ENCODE measurements at places on chromosomes 2 and 18. TPM values are rescaled to one million over a fixed set of nuclear protein-coding genes. Genes with fewer than 3 reads are reported as not detected.

CYB5A gene
- total RNA-seq: 22.6 TPM

GRCh38 chr2:159201360-159202063 lies 85.0 kb downstream of the WDSUB1 start:
- H3K4me3 ChIP-seq: no peak overlapping the region
- H3K36me3 ChIP-seq: no peaks in the 10 kb centered on the region
- H3K27ac ChIP-seq: no peak overlapping the region
- H3K4me1 ChIP-seq: no peaks in the 10 kb centered on the region
- peak; percentile 24 for DNase-seq
- H3K27me3 ChIP-seq: no peaks in the 10 kb centered on the region

C1QL2 gene
- not detected for total RNA-seq

FIGLA gene
- total RNA-seq: not detected

DNA sequence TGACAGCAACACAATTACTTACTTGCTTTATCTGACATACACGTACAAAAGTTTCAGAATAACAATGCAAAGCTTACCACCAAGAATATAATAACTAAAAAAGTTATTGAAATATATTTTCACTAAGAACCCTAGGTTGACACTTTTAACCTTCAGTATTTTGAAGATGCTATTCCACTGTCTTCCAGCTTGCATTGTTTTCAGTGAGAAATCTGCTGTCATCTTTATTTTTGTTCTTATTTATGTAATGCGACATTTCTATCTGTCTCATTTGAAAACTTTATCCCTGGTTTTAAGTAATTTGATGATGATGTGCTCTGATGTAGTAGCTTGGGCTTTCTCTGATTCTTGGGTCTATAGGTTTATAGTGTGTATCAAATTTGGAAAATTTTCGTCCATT lies 165.0 kb upstream of the SMIM21 start:
- no peaks in the 10 kb centered on the region for H3K4me1 ChIP-seq
- no peak for DNase-seq
- H3K27ac ChIP-seq: no peak overlapping the region
- no peak overlapping the region for H3K4me3 ChIP-seq
- no peaks in the 10 kb centered on the region for H3K36me3 ChIP-seq

TMEM200C gene
- total RNA-seq: not detected

DNA sequence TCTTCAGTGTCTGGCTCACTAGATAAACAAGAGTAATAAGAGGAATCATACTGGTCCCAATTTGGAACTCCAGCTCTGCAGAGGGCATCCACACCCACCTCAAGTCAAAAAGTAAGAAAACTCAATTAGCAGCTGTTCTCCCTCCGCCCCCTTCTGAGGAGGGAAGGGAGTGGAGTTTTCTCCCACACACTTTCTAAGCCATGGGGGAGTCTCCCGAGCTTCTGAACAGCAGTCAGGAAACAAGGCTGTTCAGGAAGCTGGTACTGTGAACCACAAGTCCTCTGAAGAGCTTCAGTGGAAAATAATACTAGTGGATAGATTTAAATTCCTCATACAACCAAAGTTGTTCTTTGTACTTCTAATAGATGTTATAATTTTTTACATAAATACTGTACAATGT lies 32.9 kb upstream of the SPTBN1 start:
- H3K4me1 ChIP-seq: no peaks in the 10 kb centered on the region
- no peaks in the 10 kb centered on the region for H3K27me3 ChIP-seq
- DNase-seq: no peak

- no peaks in the 10 kb centered on the region for H3K4me1 ChIP-seq
- no peaks in the 10 kb centered on the region for H3K27me3 ChIP-seq
- no peak for DNase-seq
- H3K36me3 ChIP-seq: no peaks in the 10 kb centered on the region
Observed at GRCh38 chr2:111250448-111251030, 129.8 kb downstream of the BCL2L11 start.

All from naive thymus-derived CD4-positive, alpha-beta T cell (primary cell).